Immature natural killer cell (primary cell): ENCODE measurements at places on chromosomes 12 and 14.

DNA sequence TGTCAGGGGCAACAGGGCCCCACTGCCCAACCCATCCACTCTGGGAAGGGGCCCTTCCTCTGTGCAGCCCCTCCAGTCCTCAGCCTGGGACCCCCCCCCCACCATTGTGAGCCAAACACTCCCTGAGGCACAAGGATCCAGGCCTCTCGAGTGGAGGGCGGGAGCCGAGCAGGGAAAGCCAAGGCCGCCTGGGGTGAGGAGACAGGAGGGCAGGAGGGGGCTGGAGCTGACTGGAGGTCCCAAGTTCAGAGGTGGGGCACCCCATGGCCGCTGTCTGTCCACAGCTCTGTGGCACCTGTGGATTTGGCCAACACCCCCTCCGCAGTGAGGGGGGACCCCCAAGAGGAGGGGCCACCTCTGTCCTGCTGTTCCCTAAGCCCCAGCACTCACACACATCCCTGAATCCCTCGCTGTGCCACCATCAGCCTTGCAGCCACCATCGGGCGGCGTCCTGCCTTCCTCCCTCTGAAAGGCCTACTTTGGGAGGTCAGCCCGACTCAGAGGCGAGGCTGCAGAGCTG, 25.4 kb upstream of the C14orf180 start:
- DNase-seq = no peak

GRCh38 chr12:59575826-59576225, 20.0 kb upstream of the SLC16A7 start:
- no peak for DNase-seq

GRCh38 chr14:72366619-72367018, 434.4 kb downstream of the RGS6 start:
- DNase-seq = no peak

DNA sequence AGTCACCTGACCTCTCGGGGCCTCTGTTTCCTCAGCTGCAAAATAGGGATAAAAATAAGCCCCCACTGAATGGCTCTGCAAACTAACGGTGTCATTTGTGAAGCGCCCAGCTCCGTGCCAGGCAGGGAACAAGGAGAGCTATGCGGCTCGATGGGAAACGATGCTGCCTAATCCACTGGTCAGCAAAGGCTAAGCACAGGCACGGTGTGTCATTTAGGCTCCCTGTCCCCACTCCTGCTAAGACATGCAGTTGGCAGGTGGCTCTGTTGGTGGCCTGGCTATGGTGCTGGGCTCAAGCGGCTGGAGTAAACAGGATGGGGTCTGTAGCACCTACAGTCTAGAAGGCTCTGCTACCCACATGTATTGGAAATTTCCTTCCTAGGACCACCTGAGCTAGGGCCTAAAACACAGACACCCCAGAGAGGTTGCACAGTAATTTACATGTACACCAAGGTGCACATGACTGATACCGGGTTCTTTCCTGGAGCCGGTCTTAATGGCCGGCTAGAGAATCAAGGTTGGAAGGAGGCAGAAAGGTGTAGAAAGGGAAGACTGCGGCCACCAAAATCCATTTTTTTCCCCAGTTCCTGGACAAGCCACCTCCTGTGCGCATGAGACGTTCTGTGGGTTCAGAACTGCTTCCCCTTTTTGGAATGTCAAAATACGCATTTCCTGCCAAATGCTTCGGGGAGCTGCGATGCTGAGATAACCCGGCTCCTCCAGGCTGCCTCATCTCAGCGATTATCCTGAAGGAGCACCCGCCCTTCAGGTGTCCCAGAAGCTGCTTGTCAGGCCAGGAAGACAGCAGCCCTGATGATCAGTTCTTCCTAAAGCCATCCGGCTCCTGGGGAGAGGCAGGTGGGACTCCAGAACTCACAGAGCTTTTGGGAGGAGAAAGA, 1.0 kb downstream of the CACNA2D4 start:
- no peak for DNase-seq

- no peak for DNase-seq
These were observed 10.7 kb downstream of the CMKLR1 start for GRCh38 chr12:108328420-108328819.

- DNase-seq = no peak
These were observed 1.4 kb downstream of the VAMP1 start for GRCh38 chr12:6469092-6469491.

DNA sequence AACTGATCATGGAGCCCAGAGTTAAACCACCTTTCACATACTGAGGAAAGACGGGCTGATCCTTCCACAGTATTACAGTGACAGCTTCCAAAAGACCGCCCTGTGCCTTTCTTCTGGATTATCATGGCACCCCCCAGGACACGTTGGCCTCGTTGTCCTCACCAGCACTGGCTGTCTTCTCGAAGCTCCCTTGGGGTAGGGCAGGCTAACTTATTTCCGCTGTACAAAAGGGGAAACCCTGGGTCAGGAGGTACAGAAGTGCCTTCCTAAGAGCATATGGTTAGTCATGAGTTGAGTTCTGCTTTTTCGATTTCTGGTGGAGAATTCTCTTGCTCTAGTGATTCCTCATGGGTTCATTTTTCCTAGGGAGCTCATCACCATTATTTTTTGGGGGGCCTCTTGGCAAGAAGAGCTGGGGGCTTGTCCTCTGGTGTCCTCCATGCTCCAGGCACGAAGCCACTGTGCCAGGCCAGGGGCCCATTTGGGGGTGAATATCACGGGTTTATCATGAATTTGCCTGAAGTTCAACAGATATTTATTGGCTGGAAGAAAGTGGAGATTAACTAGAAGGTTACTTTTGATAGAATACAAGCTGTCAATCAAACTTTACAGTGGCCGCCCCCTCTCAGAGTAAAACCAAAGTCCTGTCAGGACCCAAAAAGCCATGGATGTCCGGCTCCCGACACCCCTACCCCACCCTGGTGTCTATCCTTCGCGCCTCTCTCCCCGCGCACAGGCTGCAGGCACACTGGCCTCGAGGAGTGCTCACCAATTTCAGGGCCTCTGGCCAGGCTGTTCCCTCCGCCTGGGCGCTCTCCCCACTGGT, 8.8 kb upstream of the TRAF3 start:
- DNase-seq = no peak

- no peak for DNase-seq
These were observed 47.1 kb downstream of the TBX3 start for GRCh38 chr12:114636723-114637480.

- peak; percentile 43 for DNase-seq
These were observed 103.8 kb upstream of the ETV6 start for GRCh38 chr12:11545484-11546330.

GRCh38 chr14:103317976-103318580, 16.0 kb upstream of the EIF5 start:
- DNase-seq = no peak
